ENCODE measurements at places on chromosomes 1 and 21.

DNA sequence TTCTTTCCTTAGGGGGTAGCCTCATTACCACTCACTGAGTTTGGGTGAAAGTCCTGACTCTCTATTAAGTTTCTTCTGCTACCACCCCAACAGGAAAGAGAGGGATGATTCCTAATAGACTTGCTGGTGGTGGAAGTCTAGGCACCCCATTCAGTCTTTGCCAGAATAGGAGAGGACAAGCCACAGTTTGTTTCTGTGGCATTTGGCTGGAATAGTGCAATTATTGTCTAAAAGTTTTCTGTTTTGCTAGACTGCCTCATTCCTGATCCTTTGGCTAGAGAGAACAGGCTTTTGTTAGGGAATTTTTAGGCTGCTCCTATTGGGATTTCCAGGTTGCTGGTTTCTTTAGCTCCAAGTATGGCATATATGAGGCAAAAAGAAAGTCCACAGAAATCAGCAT lies 9.9 kb upstream of the HJV start:
- DNase-seq = no peak

DNA sequence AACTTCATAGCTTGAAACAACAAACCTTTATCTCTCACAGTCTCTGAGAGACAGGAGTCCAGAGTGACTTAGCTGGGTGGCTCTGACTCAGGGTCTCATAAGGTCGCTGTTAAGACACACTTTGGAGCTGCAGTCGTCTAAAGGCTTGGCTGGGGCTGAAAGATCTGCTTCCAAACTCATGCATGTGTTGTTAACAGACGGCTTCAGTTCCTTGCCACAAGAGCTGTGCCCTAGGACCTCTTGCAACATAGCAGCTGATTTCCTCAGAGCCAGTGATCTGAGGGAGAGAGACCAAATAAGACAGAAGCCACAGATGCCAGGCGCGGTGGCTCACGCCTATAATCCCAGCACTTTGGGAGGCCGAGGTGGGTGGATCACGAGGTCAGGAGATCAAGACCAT lies 176.8 kb downstream of the DISC1 start:
- no peak for DNase-seq

DNA sequence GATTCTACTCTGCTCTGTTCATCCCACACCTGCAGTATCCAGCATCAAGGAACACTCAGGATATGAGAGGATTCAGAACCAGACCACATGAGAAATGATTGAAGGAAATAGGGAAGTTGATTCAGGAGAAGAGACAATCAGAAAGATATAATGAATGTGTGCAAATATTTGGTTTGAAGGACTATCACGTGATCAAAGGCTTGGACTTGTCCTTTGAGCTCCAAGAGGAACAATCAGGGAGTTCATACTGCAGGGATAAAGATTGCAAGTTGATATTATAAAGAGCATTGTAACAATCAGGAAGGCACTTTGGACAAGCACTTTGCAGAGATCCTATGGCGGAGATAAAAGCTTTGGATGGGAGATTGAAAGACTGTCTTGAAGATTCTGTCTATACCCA lies 13.9 kb upstream of the PIGM start:
- no peak for DNase-seq

DNA sequence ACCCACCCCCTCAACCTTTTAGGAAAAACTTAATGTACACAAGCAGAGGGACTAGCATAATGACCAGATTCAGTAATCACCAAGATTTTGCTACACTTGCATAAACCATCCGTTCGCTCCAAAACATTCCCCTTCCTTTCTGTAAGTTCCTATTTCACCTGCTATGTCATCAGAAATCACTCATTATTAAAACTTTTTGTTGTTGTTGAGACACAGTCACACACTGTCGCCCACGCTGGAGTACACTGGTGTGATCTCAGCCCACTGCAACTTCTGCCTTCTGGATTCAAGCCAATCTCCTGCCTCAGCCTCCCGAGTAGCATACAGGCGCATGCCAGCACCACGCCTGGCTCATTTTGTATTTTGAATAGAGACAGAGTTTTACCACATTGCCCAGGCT lies 3.4 kb downstream of the MRPL20 start:
- DNase-seq = no peak

GRCh38 chr1:148166558-148167492 lies 14.7 kb upstream of the NBPF11 start:
- DNase-seq = no peak

GRCh38 chr1:247268390-247269045 lies 12.6 kb downstream of the VN1R5 start:
- no peak for DNase-seq

DNA sequence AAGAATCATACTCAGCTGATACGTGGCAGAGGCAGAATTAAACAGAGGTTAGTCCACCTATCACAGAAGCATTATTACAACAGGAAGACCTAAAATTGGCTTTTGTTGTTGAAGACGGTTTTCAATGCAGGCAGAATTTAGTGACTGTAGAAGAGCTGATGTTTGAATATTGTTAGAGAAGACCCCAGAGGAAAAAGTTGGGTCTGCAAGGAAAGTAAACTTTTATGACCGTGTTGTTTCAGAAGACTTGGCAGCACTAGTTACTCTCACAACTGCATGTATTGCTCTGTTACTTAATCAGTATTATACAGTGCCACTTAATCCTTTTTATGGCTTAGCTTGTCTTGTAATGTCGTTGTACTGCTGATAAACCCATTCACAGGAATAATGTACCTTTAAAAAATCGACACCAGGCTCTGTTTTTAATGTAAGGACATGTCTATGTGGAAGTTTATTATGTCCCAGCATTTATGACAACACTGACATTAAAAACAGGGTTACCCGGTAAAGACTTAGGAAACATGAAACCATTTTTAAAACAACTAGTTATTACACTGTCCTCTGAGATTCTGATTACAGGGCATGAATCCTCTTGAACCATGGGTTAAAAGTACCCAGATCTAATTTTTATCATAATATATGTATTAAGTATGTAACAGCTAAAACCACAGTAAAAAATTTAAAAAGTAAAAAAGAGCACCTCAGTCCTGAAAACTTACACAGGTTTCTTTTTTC lies 235.4 kb downstream of the TTLL7 start:
- DNase-seq = no peak

DNA sequence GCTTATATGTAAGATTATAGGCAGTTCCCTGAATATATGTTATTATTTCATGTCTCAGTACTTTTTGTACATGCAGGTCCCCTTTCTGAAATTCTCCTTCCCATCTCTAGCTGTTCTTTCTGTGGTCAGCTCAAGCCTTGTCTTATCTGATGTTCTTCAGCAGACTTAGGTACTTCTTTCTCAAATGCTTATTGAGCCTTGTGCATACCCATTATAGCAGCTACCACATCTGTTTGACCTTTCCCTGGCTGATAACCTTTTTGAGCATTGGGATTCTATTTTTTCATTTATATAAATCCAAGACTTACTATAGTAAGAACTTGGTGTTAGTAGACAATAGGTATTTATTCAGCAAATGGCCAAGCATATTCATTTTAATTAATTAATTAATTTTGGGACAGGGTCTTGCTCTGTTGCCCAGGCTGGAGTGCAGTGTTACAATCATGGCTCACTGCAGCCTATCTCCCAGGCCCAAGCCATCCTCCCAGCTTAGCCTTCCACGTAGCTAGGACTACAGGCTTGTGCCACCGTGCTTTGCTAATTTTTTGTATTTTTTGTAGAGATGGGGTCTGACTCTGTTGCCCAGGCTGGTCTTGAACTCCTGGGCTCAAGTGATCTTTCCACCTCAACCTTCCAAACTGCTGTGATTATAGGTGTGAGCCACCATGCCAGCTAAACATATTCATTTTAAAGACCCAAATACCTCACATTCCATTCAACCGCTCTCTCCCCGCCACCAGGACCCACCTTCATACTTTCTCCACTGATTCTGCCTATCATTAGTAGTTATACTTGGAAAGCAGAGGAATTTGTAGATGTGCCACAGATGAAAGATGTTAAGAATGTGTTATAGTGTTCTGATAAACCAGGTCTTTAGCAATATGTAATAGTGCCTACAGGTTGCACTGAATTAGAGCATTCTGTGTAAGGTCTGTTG lies 16.7 kb downstream of the TIPRL start:
- no peak for DNase-seq

DNA sequence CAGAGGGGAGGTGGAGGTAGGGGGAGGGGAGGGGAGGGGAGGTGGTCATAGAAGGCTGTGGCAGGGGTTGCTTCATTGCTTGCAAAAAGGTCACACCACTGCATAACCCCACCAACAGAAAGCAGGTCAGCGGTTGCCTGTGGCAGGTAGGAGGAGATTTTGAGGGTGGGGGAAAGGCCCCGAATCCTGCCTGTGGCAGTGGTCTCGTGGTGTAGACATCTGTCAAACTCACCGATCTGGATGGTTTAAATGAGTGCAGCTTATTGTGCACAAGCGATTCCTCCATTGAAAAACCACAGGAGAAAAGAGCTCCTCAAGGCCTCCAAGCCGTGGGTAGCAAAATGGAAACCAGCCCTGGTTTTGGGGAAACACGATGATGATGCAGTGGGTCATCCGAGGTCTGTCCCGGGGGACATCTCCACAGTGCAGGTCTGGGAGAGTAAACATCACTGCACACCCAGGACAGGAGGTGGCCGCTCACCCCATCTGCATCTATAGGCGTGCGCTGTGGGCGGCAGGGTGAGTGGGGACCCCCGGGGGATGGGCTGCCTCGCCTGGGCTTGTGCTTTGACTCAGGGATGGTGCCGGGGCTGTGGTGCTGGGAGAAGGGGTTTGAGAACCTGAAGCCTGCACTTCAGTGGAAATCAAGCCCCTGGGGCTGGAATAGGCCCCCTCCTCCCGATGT lies 112.3 kb downstream of the CRYAA start:
- no peak for DNase-seq

- no peak for DNase-seq
These were observed 253.5 kb downstream of the NTNG1 start for GRCh38 chr1:107394301-107394700.
